ENCODE measurements at places on chromosomes 4 and X.

DNA sequence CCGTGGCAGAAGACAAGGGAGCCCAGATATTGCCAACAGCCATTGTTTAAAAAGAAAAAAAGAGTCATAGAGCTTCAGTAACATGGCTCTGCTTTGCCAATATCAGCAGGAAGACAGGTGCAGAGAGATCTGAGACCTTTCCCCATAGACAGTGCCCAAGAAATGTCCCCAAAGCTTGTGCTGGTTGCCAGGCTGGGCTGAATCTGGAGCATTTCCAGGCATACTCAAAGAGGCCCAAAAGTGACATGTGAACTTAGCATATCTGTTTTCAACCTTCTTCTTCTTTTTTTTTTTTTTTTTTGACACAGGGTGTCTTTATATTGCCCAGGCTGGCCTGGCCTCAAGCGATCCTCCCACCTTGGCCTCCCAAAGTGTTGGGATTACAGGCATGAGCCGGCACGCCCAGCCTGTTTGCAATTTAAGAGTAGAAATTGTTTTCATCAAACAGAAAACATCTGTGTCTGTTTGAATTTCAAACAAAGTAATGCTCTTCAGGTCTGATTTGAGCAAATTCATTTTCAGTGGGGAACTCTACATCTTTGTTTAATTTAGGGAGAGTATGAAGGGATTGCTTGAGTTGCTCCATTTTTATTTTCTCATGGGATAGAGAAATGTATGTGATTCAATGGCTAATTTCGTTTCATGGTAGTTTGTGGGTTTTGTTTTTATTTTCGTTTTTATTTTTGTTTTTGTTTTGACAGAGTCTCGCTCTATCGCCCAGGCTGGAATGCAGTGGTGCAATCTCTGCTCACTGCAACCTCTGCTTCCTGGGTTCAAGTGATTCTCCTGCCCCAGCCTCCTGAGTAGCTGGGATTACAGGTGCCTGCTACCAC, 56.6 kb upstream of the RBM47 start:
- no peak for DNase-seq

DNA sequence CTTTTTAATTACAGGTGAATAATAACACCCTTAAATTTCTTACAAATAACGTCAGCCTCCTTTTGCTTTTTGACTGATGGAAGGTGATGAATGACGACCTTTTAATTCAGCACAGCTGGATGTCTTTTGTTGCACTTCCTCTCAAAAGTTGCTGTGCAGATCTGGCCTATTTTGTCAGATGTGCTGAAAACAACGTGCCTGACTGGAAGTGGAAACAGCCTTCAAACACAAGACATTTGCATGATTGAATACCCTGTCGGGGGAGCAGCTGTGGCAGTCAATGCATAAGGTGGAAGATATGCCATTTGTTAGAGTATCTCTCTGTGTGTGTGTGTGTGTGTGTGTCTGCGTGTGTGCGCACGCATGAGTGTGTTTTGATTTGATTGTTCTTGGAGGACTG, 579.7 kb downstream of the SPRY1 start:
- DNase-seq, result no peak

GRCh38 chr4:185369731-185370130, 26.0 kb downstream of the LRP2BP start:
- no peak for DNase-seq

- DNase-seq, result no peak
Observed at GRCh38 chr4:156606554-156607477, 364.8 kb downstream of the PDGFC start.

DNA sequence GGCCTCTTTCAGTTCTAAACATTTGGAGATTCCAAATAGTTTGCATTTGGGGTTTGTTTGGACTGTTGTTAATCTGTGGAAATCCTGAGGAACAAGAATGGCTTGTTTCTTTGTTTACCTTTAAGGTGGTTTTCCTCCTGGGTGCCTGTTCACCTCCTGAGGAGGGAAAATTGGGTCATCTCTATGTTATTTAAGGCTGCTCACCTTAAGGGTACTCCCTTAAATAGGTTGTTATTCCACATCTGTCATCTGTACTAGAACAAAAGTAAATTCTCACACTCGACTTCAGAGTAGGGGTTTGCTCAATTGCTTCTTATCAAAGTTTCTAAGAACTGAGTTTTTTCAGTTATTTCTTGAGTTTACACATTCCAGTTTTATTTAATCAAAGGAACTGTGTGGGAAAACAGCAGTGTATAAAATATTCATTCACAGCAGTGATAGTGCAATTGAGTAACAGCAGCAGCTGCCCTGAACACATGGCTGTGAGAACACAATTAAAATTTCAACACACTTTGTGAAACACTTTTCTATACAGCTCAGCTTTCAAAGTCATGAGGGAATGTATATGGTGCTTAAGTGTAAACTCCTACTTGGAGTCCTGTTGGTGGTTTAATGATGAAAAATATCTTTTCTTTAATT, 238.5 kb upstream of the PGRMC2 start:
- DNase-seq, result no peak

DNA sequence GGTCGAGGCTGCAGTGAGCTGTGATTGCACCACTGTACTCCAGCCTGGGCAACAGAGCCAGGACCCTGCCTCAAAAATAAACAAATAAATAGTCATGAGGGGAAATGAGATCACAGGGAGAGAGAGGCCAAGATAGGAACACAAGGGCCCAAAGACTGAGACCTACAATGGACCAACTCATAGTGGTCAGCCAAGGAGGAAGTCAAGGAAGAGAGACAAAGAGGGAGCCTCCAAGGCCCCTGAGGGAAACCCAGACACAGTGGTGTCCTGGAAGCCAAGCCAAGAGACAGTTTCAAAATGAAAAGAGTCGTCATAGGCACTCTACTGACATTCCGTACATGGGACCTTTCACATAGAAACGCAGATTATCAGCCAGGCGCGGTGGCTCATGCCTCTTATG, 153.3 kb downstream of the BCOR start:
- DNase-seq, result no peak

DNA sequence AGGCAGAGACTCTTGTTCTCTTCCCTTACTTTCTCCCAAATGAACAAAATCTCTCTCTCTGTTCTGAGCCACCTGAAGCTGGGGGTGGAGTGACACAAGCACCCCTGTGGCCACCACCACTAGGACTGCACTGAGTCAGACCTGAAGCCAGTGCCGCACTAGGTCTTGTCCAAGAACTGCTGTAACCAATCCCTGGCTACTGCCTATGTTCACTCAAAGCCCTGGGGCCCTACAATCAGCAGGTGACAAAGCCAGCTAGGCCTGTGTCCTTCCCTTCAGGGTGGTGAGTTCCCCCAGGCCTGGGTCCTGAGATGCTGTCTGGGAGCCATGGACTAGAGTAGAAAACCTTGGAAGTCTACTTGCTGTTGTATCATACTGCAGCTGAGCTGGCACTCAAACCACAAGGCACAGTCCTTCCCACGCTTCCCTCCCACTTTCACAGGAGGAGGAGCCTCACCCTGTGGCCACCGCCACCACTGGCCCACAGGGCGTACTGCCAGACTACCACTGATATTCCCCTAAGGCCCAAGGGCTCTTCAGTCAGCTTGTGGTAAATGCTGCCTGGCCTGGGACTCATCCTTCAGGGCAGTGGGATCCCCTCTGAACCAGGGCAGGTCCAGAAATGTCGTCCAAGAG, 119.1 kb downstream of the RTL9 start:
- no peak for DNase-seq

DNA sequence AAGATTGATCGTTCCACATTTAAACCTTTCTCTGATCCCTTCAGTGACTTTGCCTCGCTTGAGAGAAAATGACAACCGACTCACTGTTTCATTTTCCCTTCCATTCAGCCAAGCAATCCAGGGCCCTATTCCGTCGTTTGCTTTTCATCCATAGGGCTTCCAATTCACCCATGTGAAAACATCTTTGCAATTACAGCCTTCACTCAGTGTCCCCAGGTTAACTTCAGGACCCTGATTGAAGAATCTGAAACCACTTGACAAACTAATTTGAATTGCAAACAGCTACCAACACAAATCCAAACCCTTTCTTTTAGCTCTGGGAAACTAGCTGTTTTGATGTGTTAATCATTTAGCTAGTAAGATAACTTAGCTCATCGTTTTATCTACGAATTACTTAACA, 120.2 kb upstream of the FAM9C start:
- DNase-seq, result no peak

All from activated gamma-delta T cell treated with Interleukin-2 at 50 U/mL for 16 hours (primary cell).